ENCODE measurements at places on chromosomes 5 and 9.

- no peak for DNase-seq
These were observed 13.6 kb downstream of the TIMD4 start for GRCh38 chr5:156949424-156949823.

DNA sequence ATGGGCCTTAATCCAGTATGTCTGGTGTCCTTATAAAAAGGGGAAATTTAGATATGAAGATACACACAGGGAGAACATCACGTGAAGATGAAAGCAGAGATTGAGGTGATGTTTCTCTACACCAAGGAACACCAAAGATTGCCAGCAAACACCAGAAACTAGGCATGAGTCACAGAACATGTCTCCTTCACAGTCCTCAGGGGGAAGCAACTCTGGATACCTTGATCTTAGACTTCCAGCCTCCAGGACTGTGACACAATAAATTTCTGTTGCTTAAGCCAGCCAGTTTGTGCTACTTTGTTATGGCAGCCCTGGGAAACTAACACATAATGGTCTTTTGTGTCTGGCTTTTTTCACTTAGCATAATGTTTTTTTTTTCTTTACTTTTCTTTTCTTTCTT is 41.2 kb upstream of the STRBP start:
- DNase-seq, result no peak

DNA sequence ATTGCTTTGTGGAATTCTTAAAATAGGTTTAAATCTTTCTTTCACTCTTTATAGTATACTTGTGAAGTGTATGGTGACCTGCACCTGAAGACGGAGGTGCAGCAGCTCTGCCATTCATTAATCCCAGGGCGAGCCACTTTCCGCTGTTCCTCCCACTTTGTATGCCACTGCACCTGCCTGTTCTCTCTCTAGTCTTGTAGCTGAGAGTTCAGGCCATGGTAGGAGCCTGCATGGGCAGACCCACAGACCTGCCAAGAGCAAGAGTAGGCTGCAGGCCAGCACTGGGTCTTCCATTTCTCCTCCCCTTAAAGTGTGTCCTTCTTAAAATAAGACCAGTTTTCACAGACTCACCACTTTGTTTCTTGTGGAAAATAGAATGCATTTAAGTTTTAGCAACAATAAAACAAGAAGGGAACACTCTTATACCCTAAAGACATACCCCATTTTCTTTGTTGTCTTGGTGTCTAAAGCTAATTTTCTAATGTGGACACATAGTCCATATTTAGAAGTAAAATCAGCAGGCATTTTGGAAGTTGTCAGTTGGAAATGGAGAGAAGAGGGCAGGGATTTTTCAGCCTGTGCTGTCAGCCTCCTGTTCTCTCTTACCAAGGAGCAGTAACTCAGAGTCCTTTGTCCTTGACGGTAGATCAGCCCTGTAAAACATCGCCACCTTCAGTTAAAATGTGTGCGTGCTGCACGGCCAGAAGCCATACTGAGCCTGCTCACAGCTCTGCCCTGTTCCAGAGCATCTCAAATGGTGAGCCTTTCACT is 103.2 kb downstream of the SNCAIP start:
- DNase-seq, result no peak

- DNase-seq, result no peak
These were observed 181.0 kb downstream of the BNC2 start for GRCh38 chr9:16689351-16689938.

DNA sequence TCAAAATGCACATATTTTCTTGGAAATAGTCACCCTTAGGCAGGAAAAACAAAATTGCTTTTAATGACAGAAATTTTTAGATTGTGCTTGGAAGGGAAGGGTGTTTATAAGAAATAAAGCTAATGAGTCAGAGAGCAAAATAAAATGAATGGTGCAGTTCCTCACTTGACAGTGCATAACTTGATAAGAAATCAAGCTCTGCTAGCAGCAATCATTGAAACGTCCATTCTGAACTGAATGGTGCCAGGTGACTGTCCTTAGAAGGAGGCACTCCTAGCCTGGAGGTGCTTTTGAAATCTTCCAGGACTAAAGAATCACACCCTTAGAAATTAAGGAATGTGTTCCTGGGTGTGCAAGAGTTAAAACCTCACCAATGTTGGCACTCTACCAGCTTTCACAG is 202.5 kb downstream of the EFNA5 start:
- no peak for DNase-seq

DNA sequence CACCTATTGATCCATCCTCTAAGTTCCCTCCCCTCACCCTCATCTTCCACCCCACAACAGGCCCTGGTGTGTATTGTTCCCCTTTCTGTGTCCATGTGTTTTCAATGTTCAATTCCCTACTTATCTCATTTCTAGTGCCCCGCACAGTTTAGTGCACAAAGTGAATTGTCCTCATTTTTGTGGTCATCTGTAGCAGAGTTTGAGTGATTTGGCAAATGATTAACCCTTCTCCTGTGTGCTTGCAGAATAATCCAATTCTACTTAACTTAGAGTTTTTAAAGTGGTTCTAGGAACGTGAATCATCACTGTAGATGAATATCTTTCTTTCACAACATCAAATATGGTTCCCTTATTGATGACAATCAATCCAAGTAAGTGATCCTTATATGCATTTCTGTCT is 6.3 kb upstream of the HAPLN1 start:
- no peak for DNase-seq

- no peak for DNase-seq
These were observed 4.7 kb upstream of the TGFBI start for GRCh38 chr5:136023958-136024541.

- DNase-seq, result no peak
These were observed 184.1 kb downstream of the CCDC192 start for GRCh38 chr5:127887282-127887681.

DNA sequence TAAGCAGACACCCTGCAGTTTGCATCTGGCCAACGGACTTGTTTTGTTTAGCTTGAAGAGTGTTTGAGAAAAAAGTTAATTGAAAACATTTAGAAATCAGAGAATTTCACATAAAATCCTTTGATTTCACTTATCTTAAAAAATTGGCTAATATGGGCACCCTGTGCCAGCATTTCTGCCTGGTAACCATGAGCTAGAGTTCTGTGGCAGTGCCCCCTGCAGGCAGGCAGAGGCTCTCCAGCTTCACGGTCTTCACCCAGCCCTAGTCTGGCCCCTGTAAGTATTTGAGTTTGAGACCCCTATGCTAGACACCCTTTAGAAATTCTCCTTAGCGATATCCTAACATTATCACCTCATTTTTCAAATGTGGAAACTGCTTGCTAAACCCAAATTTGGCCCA is 18.8 kb upstream of the FANCC start:
- no peak for DNase-seq

DNA sequence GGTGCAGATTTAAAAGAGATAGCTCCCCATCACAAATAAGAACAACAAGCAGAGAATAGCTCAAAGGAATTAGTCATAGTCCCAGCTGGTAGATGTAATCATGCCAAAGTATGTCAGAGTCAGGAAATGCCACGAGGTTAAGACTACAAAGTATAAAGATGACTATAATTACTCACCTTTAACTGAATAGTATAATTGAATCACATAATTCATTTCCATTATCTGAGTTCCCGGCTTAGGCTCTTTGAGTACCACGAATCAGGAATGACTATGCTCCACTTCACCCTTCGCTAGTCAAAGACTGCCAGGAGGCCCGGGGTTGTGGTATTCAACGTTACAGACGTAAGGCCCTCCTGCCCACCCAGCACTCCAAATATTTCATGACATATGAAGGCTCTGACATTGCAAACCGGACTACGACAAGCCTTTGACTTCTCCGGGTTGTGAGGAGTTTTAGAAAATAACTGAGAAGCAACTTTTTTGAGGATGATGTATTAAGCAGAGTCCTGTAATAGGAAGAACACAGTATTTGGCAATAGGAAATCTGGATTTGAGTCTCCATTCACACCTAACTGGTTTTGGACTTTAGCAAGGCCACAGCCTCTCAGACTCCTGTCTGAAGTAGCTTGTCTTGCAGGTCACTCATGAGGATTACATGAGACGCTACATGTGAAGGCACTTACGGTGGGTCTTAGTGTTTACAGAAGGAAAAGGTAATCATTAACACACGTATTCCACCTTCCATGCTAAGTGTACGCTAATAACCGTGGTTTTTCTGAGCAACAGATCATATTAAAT is 64.6 kb downstream of the ENC1 start:
- no peak for DNase-seq

DNA sequence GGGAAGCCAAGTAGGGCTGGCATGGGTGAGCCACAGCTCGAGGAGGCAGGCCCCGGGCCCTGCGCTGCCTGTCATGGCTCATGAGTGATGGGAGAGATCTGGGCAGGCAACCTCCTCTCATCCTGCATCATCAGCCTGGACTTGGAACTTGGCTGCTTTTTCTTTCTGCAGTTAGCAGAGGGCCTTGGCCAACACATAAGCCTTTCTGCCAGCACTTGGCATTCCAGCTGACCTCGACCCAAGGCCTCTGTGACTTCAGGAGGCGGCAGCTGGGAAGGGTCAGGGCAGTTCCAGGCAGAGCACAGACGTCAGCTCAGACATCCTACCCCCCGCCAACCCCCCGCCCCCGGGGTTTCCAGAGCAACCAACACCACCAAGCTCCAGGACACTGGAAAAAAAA is 7.6 kb downstream of the S1PR3 start:
- DNase-seq, result no peak

DNA sequence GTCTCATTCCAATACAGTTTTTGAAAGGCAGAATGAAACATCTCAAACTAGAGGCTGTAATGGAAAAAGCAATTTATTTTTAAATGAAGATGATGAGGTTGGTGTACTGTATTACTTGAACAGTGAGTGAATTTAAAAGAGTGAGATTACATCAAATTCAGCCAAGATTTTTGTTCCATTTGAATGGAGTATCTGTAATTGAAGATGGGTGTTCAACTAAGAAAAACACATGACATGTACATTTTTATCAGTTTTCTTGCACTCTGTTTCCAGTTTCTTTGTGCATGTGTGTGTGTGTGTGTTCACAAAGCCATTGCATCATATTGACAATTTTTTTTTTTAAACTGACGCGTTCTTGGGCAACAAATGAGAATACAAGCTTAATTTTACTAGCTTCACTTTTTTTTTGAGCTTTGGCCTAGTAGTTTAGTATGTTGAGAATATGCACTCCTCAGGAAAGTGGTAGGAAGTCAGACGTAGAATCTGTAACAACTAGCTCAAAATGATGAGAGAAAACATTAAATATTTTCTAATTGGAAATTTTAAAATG is 243.5 kb downstream of the MAST4 start:
- DNase-seq, result no peak

DNA sequence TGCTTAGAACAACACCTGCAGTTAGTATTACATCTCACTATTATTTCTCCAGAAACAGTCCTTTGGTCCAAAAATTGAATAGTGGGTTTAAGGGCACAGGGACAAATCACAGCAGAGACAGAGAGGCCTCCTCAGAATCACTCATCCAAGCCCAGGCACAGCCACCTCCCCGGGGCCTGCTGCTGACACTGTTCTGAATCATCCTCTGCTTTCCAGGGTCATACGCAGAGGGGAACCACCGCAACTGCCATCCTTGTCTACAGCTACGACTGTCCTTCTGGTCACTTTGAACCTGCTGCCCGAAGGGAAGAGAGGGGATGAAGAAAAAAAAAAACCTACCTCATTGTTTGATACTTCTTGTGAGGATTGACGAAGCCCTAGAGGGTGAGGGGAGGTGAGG is 35.3 kb upstream of the MAN2A1 start:
- no peak for DNase-seq

GRCh38 chr5:103487218-103487617 is 75.4 kb downstream of the NUDT12 start:
- DNase-seq, result no peak

DNA sequence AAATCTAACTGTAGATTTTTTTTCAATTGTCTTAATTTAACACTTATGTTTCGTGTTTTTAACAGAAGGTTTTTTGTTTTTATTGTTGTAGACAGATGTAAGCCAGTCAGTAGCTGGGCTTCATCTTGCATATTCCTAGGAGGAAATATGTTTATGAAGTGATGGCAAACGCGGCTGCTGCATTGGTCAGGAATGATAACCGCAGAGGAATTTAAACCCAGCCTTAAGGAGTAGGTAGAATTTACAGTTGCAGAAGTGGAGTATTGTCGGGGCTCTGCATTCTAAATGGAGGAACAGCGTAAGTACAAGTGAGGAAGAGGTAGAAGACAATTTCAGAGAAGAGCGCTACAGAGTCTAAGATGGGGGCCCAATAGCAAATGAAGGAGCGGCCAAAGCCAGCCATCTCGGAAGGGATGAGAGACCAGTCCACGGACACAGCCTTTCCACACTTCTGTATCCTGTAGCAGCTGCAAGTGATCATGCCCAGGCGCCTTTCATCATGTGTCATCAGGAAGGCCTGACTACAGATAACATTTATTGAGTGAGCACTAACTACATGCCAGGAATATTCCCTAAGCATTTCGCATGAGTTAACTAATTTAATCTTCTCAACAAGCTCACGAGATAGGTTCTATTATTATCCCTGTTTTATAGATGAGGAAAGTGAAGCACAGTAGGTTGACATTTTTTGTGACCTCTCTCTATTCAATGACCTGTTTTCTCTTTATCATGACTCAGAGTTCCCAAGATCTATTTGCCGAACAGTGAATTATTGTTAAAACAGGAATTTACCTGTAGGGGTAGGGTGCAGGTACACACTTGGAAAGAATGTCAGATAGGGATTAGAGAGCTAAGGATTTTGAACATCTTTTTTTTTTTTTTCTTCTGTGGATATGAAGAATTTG is 38.1 kb downstream of the CMYA5 start:
- no peak for DNase-seq

GRCh38 chr9:112839331-112839730 is 51.3 kb downstream of the SLC46A2 start:
- DNase-seq, result no peak

DNA sequence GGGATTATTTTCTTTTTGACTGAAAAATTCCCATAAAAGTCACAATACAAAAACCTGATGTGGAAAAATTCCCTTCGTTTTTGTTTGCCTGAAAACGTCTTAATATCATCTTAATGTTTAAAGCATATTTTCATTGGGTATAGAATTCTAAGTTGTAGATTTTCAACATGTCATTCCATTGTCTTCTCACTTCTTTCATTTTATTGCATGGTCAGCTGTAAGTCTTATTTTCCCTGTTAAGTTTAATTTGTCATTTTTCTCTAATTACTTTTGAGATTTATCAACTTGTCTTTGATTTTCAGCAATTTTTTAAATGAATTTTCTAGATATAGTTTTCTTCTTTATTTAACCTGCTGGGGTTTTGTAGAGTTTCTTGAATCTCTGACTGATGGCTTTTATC is 131.7 kb downstream of the FBXO38 start:
- no peak for DNase-seq

GRCh38 chr9:77511525-77511924 is 136.6 kb downstream of the GNA14 start:
- no peak for DNase-seq

Measured in stimulated activated naive CD4-positive, alpha-beta T cell (primary cell).